ENCODE measurements at places on chromosomes 2 and 18.

DNA sequence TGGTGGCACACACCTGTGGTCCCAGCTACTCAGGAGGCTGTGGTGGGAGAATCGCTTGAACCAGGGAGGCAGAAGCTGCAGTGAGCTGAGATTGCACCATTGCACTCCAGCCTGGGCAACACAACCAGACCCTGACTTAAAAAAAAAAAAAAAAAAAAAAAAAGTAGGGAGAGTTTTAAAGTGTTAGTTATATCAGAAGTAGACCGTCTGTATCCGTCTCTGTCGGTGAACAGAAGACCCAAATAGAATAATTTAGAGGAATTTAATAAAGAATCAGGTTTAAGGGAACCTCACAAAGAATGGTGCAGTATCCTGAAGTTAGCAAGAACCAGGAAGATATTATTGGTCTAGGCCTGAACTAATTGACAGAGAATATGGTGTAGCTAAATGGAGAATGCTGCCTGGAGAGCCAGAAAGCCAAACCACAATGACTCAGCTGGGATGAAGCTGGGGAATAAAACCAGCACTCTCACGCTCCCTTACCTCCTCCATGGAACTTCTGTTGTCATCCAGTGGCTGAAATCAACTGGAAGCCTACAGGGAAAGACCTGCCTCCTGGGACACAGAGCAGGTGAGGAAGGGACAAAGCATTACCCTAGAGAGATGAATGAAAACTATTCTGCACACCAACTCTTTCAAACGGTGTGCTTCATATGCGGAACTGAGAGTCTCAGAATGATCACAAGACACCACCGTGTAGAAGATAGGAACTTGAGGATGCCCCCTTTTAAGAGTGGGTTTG, 39.1 kb upstream of the PLEKHM3 start:
- DNase-seq: no peak

GRCh38 chr18:79897940-79898625, 53.4 kb downstream of the SLC66A2 start:
- no peak for DNase-seq

- no peak for DNase-seq
These were observed 495 bp upstream of the GULP1 start for GRCh38 chr2:188291142-188291616.

- no peak for DNase-seq
These were observed 55.7 kb downstream of the GLI2 start for GRCh38 chr2:120791243-120791961.

- DNase-seq: peak; percentile 90
These were observed 61.1 kb downstream of the MEIS1 start for GRCh38 chr2:66495788-66496640.

DNA sequence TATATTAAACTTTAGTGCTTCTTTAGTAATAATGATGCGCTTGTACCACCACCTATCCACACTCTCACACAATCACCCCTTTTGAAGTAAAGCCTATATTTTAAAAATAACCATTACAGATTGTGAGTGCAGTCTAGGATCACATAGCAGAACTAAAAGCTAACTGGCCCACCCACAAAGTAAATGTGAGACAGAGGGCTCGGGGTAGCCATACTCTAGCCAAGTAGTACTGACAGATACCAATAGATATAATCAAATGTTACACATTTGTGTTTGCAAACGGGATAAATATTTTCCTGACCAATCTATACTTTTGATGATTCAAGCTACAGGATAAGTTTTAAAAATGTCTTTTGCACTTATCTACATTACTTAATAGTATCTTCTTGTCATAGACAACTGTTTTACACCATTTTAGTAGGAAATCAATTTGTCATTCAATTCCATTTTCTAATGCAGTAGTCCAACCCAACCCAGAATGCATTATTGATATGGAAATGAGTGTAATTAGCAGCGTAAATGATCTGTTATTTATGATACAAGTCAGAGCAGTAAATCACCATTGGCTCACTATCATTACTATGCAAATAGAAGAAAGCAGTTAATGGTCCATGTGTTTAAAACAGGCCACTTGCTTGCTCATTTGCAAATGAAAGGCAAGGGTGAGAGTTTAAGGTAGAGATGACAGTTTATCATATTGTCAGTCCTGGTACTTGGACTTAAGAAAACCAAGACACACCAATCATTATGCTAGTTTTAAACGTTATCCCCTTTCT, 111.8 kb downstream of the ERBB4 start:
- DNase-seq: no peak

DNA sequence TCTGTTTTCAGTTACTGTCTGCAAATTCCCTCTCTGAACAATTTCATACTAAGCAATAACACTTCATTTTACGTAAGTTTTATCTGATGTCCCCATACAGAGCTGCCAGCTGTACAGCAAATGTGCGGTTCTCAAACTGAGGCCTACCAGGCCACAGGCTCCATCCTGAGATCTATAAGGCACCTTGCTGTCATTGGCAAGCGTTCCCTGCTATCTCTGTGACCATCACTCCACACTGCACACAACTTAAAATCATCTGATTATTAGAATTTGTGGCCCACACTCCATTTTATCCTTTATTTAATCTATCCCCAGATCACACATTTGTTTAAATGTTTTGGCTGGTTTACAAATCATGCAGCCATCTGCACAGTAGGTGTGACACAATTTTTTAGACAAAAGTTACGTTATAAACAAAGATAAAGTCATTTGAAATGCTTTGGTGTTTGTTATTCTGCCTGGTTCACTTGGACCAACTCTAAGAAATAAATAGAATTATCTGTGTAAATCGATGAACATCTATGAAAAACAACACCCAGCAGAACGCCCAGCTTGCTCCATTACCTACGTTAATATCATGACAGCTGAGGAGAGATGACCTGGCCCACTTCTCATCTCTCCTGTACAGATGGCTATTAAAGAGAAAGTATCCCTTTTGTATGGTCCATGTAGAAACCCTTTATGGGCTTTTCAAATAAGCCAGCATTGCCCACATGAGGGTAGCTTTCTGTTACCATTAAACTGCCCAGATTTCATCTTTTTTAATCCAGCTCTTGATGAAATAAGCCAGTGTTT, 162.4 kb downstream of the ZNF521 start:
- no peak for DNase-seq

DNA sequence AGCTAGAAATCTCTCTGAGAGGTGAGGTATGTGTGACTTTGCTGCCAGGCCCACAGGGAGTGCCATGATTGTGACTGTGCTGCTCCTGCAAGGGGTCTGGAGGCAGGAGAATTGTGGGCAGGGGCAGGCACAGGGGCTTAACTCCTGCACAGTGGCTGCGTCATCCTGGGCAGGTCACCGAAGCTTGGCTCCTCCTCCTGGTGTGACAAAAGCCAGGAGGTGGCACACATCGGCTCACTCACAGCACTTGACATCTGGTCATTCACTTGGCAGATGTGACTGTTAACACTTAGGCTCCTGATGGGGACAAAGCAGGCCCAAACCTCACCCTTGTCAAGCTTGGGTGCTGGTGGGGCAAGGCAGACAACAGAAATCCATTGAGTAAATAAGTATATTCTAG, 36.4 kb upstream of the GLI2 start:
- DNase-seq: no peak

DNA sequence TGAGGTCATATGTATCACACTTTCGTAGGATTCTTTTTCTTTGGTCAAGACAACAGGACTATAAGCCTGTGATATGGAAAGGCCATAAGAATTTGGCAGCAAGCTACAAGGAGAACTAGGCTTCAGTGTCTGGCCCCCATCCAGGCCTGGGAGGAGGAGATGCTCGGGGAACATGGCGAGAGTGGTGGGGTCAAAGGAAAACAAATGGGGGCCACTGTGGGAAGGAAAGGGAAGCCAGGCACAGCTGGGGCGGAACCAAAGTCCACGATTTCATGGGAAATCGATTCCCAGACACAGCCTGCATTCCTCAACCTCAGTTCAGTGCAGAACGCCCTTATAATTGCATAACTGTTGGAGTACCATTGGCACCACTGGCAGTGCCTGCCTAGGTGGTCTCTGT, 58.2 kb downstream of the MBP start:
- DNase-seq: no peak

DNA sequence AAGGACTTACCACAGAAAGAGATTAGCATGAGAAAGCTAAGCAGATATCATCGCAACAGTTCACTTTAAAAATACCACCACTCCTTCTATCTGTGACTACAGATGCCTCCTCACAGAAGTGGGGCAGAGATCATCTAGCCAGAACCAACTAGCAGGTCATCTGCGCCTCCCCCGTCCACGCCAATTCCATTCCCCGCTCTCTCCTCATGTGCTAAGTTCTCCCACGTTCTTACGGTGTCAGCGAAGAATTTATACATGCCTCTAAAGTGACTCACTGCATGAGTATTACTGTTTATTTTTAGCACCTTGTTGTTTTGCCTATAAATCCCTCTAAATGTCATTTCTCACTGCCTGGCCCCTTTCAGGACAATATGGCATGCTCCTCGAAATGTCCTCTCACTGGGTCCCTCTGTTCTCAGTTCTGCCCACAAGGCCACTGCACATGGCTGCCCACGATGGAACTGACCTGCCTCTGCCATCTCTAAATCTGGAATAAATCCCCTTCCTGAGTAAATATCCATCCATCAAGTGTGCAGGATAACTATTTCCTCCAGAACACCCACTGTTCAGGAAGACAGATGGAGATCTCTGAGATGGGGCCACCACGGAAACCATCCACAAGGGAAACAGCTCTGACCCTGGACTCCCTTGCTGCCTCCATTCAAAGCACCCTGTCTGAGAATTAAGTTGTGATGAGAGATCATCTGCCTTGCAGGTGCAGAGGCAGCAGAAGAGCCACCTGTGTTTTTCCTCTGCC, 137.7 kb downstream of the IRS1 start:
- no peak for DNase-seq

DNA sequence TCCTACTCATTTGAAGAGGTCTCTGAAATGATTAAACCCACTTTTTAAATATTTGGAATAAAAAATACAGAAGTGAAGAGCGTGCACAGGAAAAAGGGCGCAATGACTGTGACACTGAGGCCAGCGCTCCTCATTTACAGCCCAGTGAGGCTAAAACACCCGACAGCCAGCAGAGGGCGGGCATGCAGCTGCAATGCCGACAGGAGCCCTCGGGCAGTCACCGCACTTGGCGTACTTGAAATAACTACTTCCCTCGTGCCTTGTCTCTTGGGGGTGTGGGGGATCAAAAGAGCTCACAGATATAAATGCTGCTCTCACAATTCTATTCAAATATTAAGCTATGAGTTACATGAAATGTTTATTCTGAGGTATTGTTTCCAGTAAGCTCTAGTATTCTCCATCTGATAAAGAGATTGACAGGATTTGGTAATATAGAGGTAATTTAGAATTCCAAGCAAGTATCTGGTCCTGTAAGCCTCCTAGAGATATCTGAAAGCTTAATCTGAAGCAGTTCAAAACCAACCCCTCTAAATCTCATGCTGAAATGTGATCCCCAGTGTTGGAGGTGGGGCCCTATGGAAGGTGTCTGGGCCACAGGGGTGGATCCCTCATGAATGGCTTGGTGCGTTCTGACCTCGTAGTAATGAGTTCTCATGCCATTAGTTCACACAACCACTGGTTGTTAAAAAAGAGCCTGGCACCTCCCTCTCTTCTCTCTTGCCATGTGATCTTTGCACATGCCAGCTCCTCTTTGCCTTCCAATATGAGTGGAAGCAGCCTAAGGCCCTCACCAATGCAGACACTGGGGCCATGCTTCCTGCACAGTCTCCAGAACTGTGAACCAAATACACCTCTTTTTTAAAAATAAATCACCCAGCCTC, 93.6 kb downstream of the ZAP70 start:
- DNase-seq: peak; percentile 33

- DNase-seq: no peak
These were observed 86.3 kb downstream of the MDH1 start for GRCh38 chr2:63675026-63675425.

DNA sequence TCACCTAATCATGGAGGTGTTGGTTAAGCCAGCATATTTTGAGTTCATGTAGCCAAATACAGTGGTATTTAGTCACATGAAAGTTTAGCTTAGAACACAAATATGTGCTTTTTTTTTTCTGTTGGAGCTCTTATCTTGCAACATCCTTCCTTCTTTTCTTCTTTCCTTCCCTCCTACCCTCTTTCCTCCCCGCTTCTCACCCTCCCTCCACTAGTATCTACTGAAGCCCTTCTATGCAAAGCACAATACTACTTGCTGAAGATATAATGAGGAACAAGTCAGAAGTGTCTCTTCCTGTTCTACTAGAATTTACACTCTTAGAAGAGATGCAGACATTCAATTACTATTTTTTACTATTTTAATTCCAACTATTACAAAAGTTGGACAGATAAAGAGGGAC, 105.0 kb upstream of the ITGA4 start:
- no peak for DNase-seq

DNA sequence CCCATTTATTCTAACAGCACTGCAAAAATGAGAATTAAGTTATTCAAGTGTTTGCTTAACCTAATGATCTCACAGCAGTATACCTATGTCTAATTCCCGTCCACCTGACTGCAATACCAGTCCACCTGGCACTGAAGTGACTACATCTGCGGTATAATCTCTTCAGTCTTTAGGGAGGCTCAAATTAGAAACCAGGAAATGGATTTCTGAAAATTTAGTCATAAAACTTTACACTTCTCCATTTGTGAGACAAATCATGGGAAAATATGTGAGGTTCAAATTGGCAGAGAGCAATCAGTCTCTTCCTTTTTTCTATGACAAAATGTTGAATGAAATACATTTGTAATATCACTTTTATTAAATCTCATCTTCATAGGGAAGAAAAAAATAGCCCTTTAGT, 33.0 kb downstream of the FTCDNL1 start:
- no peak for DNase-seq

- DNase-seq: no peak
These were observed 160.6 kb downstream of the PRKCE start for GRCh38 chr2:45812011-45812500.

GRCh38 chr2:157441072-157441454, 2.8 kb downstream of the CYTIP start:
- peak; percentile 61 for DNase-seq

GRCh38 chr2:144322379-144322778, 197.5 kb downstream of the ZEB2 start:
- DNase-seq: no peak

- DNase-seq: no peak
These were observed 124.4 kb downstream of the HRH4 start for GRCh38 chr18:24584813-24585212.

DNA sequence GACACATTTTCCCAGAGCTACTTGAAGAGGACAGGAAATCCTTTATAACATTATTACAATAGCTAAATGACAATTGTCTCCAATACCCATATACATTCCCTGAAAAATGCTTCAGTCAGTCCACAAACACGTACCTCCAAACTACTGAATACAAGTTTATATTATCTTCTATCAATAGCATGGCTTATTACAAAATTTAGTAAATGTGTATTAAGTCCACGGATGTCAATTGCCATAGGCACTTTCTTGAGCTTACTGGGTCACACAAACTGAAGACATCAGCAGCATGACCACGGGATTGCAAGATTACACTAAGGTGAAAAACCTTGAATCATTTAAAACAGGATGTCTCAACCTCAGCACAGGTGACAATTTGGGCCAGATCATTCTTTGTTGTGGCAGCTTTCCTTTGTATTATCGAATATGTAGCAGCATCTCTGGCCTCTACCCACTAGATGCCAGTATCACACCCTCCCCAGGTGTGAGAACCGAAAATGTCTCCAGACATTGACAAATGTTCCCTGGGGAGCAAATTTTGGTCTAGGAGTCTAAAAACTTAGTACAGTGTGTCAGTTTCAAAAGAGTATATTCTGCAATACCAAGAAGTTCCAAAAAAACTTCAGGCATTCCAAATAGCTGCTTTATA, 1.4 kb downstream of the MBD2 start:
- no peak for DNase-seq

All from NCI-H1694 treated with DMSO at 0.1 percent for 48 hours (cell line).